ENCODE measurements at places on chromosomes 16 and 17.
A peak's percentile ranks its signal among the peaks of the same experiment; 100 is the strongest.

DNA sequence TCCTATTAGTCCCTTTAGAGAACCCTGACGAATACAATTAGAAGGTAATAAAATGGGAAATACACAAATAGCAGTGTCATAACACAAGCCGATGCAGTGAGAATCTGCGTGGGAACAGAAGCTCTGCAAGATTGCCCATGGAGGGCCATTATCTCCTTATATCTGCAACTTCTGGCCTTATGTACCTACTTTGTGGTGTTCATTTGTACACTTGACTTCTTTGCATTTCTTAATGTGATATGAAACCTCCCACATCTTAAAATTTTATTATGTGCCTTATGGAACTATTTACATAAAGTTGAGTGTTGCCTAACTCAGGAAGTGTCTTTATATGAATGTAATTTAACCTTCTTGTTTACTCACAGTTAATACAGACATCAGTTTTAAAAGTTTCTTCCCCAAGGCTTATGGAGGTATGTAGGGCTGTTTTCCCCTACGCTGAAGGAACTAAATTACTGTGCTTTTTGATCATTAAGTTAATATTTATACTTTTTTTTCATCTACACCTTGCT is 10.1 kb upstream of the TANC2 start:
- no peak for DNase-seq

DNA sequence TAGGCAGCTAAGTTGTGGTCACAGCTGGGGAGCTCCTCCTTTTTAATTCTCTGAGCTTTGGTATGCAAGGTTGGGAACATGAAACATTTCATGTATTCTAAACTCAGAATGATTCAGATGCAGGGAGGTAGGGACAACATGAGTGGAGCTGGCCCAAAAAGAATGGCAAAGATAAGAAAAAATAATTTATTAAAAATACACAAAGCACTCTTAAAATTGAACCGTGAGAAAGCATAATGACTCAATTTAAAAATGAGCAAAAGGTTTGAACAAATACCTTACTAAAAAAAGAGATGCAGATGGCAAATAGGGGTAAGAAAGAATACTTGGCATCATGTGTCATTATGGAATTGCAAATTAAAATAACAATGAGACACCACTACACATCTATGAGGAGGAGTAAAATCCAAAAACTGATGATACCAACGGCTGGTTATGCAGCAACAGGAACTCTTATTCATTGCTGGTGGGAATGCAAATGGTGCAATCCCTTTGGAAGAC is 175.6 kb upstream of the IRX3 start:
- DNase-seq = no peak

DNA sequence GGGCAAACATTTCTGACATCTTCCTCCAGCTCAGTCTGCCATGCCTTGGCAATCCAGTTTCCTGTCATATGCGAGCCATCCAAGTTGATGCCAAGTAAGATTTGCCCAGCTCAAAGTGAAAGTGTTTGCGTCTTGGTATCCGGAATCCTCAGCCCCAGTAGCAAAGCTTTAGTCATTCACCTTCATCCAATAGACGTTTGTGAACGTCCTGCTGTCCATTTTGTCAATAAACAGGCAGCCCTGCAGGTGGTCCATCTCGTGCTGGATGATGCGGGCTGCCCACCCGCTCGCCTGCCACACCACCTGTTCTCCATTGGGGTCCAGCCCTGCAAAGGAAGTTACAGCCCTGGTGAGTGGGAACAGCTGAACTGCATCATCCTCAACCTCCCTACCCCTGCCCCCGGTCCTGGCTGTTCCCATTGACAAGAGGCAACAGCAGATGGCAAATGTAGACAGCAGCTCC is 1.5 kb downstream of the PDF start:
- DNase-seq = no peak

DNA sequence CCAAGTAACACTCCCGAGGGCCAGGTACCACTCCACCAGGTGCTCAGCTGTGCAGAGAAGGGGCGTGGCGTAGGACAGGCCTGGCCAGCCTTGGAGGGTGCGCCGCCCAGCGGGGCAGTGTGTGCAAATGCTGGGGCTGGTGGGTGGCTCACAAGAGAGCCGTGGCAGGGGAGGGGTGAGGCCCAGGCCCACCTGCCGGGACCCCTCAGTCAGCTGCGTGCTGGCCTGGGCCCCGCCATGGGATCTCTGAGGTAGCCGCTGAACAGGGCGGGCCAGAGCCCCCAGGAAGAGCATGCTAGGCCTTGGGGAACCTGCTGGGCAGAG is 8.8 kb downstream of the TPSG1 start:
- no peak for DNase-seq

GRCh38 chr17:43753493-43754129 is 5.0 kb downstream of the SOST start:
- no peak for DNase-seq

DNA sequence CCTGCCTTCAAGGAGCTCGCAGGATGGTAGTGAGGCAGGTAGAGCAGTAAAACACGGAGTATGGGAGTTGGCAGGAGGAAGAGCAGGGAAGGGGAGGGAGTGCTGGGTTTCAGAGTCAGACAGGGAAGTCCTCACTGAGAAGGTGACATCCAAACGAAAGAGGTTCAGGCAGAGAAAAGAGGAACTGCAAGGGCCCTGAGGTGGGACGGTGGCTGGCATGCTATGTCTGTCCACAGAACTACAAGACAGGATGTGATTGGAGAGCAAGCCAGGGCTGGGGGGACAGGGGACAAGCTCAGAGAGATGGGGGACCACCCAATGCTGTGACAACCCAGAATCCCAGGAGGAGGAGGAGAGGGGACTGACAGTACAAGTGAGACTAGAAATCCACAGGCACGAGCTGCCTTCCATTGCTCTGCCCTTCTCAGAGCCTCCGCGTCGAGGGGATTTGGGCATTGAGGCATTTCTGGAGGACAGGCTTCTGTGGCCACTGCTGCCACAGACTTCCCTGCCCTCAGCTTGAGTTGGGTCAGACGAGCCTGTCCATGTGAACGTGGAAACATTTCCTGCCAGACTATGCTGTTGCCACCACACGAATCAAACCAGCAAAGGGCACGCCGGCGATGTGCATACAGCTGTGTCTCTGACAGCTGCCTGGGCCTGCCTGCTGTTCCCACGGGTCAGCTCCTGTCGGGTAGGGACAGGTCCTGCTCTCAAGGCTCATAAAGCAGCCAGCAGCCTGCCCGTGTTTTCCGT is 100.1 kb downstream of the RAB11FIP4 start:
- no peak for DNase-seq

GRCh38 chr17:46121841-46122485 is 71.3 kb downstream of the KANSL1 start:
- DNase-seq = no peak

DNA sequence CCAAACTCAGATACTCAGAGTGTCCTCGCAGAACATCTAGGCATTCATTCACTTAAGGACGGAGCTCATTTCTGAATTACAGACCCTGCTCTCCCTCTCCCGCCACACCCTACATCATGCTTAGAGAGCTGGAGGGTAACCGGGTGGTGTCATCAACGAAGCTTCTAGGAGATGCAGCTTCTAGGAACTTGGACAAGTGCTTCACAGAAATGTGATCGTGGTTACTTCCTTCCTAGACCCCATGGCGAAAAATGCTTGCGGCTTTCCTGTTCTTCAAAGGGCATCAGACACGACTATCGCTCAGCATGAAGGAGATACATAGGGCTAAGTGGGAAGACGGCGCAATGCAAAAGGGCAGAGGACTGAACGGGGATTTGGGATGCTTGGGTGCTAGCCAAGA is 126.8 kb downstream of the ZFHX3 start:
- DNase-seq = peak; percentile 33

GRCh38 chr17:57701124-57701523 is 44.0 kb downstream of the CCDC182 start:
- DNase-seq = no peak

GRCh38 chr17:73777131-73777449 is 132.8 kb upstream of the SDK2 start:
- DNase-seq = no peak

- no peak for DNase-seq
Measured at GRCh38 chr17:75277664-75278071, 6.6 kb upstream of the MIF4GD start.

GRCh38 chr16:10210944-10211343 is 28.7 kb upstream of the GRIN2A start:
- no peak for DNase-seq

DNA sequence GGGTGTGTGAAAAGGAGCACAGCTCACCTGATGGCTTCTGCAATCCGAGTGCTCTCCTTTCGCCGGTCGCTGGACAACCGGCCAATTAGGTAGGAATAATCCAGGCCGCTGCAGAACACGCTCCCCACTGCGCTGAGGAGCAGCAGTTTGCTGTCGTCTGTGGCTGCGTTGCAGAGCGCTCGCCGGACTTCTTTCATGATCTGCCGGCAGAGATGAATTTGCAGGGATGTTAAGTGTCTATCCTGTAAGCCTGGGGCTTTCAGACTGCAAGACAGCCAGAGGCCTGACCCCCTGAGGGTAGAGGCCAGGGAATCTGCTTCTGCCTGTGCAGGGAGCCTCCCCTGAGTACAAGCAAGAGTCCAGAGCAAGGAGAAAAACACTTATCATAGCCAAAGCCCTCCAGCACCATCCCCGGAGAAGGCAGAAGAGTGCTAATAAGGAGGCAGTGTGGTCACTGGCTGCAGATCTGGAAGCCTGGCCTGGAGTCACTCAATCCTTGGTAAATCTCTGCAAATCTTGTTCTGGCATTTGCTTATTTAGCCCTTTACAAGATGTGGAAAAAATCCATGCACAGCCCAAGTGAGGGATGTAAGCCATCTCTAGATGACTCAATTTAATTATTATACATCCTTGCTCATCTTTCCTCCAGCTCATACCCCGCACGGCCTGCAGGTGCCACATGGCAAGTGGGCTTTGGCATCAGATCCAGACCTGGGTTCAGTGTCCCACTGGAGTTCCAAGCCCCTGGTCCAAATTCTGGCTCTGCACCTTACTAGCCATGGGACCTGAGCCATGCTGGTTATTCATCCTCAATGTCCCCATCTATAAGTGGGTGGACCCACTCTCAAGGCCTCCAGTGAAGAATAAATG is 80.2 kb downstream of the DYNLRB2 start:
- DNase-seq = no peak

DNA sequence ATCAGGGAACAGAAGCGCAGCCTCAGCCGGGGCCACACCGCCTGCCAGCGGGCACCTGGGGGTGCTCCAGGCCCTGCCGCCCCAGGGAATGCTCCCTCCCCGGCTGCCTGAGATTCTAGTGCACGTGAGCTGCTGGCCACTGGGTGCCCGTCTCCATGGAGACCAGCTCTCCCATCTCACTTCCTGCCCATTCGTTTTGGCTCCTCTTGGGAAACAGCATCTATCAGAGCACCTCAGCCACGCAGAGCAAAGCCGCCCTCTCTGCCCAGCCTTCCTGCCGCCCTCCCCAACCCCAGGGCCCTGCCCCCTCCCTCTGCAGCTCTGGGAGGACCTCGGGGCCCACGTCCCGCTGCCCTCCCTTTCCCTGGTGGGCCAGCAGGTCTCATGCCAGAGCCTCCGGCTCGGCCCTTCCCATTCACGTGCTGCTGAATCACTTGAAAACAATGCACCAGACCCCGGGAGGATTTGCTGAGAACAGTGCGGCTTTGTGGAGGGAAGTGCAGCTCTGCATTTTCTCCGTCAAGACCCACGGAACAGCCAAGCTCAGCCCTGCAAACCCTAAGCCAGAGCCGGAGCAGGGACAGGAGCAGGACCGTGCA is 19.4 kb downstream of the CEP295NL start:
- DNase-seq = no peak

- DNase-seq = no peak
Measured at GRCh38 chr17:43573579-43574321, 27.6 kb upstream of the ETV4 start.

GRCh38 chr17:29764217-29764616 is 141.5 kb upstream of the CORO6 start:
- no peak for DNase-seq

DNA sequence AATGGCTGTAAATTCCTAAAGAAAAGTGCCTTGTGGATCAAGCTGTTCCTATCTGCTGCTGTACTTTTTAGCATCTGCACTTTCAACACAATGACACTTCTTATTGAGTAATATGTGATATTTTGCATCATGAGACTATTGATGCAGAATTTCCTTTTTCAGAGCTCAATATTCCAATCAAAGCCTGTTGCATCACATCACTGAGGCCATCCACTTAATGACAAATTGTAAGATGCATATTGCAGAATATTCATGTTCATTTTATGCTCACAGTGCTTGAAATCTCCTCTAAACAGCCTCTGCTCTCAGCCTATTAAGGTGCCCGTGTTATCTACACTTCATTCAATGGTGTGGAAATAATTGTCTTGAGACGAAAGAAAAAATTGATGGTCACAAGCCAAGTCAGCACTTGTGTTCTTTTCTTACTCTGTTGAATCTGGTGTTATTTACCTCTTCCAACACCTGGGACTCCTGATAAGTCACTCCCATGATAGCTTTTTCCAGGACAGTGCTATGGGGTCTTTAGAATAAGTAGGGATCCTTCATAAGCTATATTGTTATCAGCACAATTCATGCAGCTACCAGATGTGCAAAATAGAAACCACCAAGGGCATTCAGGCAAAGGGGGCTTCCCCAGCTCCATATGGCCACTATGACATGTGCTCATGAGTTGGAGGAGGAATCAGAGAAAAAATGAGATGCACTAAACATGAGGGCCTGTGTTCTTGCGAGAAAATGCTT is 9.3 kb upstream of the SKAP1 start:
- DNase-seq = peak; percentile 48

DNA sequence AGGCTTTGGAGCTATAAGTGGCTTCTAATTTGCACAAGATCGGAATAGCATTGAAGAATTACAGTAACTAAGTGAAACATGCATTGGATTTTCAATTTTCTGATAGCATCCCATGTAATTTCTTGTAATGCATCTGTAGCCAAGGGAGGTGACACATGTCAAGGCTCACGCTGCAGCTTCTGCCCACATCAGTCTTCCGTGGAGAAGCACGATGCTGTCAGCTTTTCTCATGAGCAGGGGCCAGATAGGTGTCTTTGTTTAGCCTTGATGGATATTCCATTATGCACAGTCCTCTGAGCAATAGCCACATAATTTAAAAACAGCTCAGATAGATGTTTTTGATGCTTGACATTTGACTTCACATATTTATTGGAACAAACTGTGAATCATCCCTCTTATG is 1046.9 kb upstream of the EEF2KMT start:
- no peak for DNase-seq

DNA sequence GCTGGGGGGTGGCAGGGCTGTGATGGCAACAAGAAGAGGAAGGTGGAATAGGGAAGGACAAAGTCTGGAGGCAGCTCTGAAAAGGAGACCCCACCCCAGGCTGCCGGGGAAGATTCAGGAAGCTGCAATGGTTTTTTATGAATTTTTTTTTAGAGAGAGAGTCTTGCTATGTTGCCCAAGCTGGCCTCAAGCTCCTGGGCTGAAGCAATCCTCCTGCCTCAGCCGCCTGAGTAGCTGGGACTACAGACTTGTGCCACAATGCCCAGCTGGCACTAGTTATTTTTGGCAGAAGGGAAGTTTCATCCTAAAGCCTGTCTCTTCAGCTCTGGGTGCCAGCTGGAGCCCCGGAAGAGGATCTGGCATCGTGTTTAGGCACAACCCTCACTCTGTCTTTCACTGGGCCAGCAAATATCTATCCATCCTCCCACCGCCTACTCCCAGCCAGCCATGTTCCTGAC is 1.3 kb upstream of the CES3 start:
- DNase-seq = no peak

GRCh38 chr17:29664743-29665480 is 42.2 kb upstream of the CORO6 start:
- no peak for DNase-seq

- DNase-seq = no peak
Measured at GRCh38 chr17:59827721-59828477, 64.8 kb downstream of the TUBD1 start.

All from stimulated activated naive CD8-positive, alpha-beta T cell treated with anti-CD3 and anti-CD28 coated beads, Interleukin-15, amount 100 ng/mL, for 72 hours (primary cell).